ENCODE measurements at places on chromosomes 16 and 17. TPM values are rescaled to one million over a fixed set of nuclear protein-coding genes. Genes with fewer than 3 reads are reported as not detected.

The ZSCAN10 gene
- total RNA-seq, result not detected

The TBC1D28 gene
- not detected for total RNA-seq

The RAB26 gene
- total RNA-seq, result 0.20 TPM

The KIF2B gene
- not detected for total RNA-seq

The ITGA2B gene
- total RNA-seq, result not detected

The AGRP gene
- total RNA-seq, result not detected

The KRTAP9-2 gene
- total RNA-seq, result not detected

The ITPRIPL2 gene
- 73.5 TPM for total RNA-seq

The MRC2 gene
- total RNA-seq, result 164 TPM

The CDK5R1 gene
- total RNA-seq, result 0.73 TPM

The CACNB1 gene
- 8.8 TPM for total RNA-seq

The GRAPL gene
- total RNA-seq, result not detected

The CLEC3A gene
- not detected for total RNA-seq

The SULT1A1 gene
- 0.37 TPM for total RNA-seq

The SLC46A1 gene
- total RNA-seq, result 4.8 TPM

The CHD9NB gene
- total RNA-seq, result 0.98 TPM

The WFIKKN2 gene
- not detected for total RNA-seq

The NPIPA3 gene
- not detected for total RNA-seq

The WNK4 gene
- total RNA-seq, result not detected

The KRTAP9-4 gene
- not detected for total RNA-seq

The TBC1D3B gene
- 0.37 TPM for total RNA-seq

The SLC38A8 gene
- not detected for total RNA-seq

The SLC5A2 gene
- total RNA-seq, result not detected

The HOXB1 gene
- total RNA-seq, result not detected

The PLK1 gene
- total RNA-seq, result 46.7 TPM

The RRAD gene
- 1.5 TPM for total RNA-seq
